SK-MEL-5 (cell line): ENCODE measurements at places on chromosomes 12 and 14. TPM values are rescaled to one million over a fixed set of nuclear protein-coding genes. Genes with fewer than 3 reads are reported as not detected.

The SLC6A12 gene
- 1.4 and 1.6 TPM in 2 replicates for total RNA-seq

The OR4E2 gene
- total RNA-seq = not detected in 2 replicates

GRCh38 chr14:98949481-98950135 lies 322.4 kb downstream of the BCL11B start:
- DNase-seq = no peak

The RHOJ gene
- 3.0 and 7.3 TPM in 2 replicates for total RNA-seq

The CLEC6A gene
- total RNA-seq = 0.29 TPM in 1 of 2 replicates, not detected in the other

GRCh38 chr12:109981311-109981710 lies 14.9 kb downstream of the GIT2 start:
- DNase-seq = no peak
